ENCODE measurements at places on chromosomes 5 and 9.

DNA sequence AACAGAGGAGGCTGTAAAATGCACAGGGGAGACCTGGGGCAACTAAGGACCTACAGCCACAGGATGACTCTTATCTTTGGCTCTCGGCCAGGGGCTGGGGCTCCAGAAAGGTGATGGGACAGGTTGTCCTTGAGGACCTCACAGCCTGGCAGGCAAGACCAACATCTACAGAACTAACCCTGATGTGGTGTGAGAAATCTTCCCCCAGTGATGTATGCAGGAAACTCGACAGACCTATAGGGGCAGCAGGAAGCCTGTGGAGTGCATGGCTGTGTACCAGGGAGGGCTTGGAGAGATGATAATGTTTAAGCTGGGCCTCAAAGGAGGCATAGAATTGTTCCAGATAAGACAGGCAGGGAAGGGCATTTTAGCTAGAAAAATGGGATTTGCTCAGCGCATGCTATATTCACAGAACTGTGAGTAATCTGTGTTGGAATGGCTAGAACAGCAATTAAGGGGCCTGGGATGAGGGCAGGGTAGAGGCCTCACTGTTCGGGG is 68.5 kb upstream of the SLC25A51 start:
- DNase-seq: no peak

- DNase-seq: no peak
Measured at GRCh38 chr9:131980267-131981016, 99.2 kb downstream of the MED27 start.

DNA sequence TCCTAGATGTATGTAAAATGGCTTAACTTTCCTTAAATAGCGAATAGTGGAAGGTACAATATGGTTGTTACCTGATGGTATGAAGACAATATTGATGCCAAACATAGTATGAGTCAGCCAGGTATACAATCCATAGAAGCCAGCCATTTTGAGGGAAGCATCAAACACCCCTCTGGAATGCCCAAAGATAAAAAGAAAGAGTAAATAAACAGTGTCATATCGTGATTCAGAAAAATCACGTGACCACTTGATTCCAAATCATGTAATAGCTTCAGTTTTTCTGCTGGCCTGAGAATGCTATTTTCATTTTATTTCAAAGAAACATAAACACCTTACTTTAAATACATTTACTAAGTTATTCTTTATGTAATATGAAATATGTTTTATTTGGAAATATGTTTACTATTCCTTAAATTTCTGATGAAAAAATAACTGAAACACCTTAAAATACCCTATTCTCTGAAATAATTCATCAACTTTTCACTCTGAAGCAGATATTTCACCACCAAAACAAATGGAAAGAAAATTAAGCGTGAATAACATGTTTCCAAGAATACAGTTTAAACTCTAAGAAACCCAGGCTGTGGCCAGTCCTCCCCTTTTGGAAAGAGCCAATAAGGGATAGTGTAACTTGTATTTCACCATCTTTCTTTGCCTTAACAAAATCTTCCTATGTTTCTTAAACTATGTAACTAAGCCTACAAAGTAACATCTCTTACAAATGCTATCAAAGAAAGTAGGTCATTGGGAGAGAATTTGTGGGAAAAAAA is 24.8 kb upstream of the CTNNAL1 start:
- DNase-seq: no peak

- DNase-seq: no peak
Measured at GRCh38 chr9:136723989-136724388, 11.6 kb downstream of the DIPK1B start.

DNA sequence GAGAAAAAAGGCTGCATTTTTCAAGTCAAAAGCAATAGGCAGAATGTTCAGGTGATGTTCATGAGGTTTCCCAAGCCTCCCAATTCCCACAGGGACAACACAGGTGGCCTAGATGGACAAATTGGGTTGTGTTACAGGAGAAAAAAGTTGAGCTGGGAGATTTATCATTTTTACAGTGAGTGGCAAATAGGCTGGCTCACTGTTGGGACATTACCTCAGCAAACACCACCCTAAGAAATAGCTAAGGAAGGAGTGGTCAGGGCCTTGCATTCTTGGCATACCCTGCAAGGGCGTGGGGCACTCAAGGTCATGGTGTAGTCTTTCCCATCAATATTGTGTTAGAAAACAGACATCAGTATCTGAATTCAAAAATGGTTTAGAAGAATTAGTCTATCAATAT is 23.3 kb upstream of the CPLANE1 start:
- no peak for DNase-seq

GRCh38 chr5:179195561-179196404 is 135.6 kb downstream of the ZNF354C start:
- DNase-seq: no peak

DNA sequence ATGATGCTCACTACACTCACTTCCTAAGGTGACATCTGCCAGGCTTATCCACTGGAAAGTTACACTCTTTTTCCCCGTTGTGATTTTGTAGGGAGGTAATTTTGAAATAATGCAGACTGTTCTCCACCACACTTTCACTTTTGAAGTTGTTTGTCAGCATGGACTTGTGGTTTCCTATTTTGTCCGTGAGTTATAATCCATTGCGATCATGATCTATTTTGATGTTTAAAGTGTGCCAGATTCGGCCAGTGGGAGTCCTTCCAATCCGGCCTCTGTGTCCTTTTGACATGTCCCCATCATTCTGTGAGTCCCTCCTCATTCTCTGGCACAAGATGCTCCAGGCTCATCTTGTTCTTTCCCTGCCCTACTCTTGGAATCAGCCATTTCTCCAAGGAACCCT is 211.3 kb upstream of the KLF4 start:
- no peak for DNase-seq

GRCh38 chr9:94591876-94592275 is 1.7 kb downstream of the FBP2 start:
- DNase-seq: no peak

GRCh38 chr9:127417131-127418036 is 6.8 kb upstream of the ZNF79 start:
- DNase-seq: no peak

DNA sequence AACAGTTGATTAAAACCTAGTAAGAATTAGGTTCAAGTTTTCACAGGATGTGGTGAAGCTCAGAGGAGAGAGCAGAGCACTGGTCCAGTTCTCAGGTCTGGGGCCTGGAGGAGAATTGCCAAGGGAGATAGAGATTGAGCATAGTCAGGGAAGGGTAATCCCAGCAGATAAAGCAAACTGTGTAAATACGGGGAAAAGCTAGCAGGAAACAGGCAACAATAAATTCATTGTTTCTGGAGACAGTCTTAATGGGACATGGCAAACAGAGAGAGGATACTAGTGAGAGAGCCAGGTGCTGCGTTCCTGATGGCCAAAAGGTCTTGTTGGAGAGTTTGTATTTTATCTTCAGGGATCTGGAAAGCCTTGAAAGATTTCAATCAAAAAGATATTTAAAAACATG is 333.0 kb downstream of the PDE4D start:
- DNase-seq: no peak

- DNase-seq: no peak
Measured at GRCh38 chr5:69416699-69417098, 1.8 kb downstream of the MARVELD2 start.
